Stimulated activated CD4-positive, alpha-beta T cell treated with anti-CD3 and anti-CD28 coated beads, TNF-alpha, amount 100 ng/mL, for 24 hours (primary cell): ENCODE measurements at places on chromosomes 2 and 18.

GRCh38 chr2:222468346-222468745, 44.0 kb downstream of the SGPP2 start:
- DNase-seq = no peak

DNA sequence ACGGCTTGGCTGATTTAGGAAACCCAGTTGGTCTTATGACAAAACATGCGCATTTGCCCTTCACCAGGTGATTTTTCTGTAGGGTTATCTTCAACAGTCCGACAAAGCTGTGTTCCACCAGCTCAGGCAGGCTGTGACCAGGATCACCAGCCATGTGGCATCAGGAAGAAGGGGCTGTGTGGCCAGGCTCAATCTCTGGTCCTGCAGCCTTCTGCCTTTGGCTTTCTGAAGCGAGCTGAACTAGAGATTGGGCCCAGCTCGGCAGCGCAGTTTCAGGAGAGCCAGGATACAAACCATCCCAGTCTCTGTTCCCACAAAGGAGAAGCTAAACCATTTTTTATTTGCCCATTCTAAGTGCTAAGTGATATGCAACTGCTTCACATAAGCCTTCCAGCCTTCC, 282.3 kb downstream of the SOX11 start:
- no peak for DNase-seq

- no peak for DNase-seq
Measured at GRCh38 chr2:10944799-10945198, 33.1 kb downstream of the KCNF1 start.

GRCh38 chr18:23810396-23810795, 121.1 kb downstream of the LAMA3 start:
- no peak for DNase-seq

GRCh38 chr2:219681694-219682300, 54.4 kb downstream of the SLC4A3 start:
- DNase-seq = no peak

- DNase-seq = no peak
Measured at GRCh38 chr2:39805936-39806608, 27.0 kb upstream of the THUMPD2 start.

- DNase-seq = no peak
Measured at GRCh38 chr2:26564121-26564644, 77.0 kb downstream of the CIB4 start.
